A549 (cell line): ENCODE measurements at places on chromosomes 6 and 20.

DNA sequence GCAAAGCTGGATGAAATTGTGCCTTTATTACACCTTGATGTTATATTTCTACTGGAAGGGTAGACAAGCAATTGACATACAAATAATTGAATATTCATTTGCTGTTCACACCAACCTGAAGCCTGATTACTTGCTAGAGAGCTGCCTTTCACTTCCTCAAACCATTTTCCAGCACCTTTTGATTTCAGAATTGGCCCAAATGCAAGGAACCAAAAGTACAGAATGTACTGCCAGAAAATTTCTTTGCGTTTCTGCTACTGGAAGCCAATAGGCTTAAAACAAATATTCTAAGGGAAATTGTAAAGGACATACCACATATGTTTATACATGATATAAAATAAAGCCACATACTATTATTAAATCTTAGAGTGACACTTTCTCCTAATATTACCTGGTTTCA, 94.5 kb downstream of the RFPL4B start:
- DNase-seq: no peak

- no peak for DNase-seq
These were observed 226.6 kb downstream of the COL12A1 start for GRCh38 chr6:74979065-74979766.

GRCh38 chr20:58942549-58942948, 38.5 kb upstream of the NELFCD start:
- DNase-seq: no peak

DNA sequence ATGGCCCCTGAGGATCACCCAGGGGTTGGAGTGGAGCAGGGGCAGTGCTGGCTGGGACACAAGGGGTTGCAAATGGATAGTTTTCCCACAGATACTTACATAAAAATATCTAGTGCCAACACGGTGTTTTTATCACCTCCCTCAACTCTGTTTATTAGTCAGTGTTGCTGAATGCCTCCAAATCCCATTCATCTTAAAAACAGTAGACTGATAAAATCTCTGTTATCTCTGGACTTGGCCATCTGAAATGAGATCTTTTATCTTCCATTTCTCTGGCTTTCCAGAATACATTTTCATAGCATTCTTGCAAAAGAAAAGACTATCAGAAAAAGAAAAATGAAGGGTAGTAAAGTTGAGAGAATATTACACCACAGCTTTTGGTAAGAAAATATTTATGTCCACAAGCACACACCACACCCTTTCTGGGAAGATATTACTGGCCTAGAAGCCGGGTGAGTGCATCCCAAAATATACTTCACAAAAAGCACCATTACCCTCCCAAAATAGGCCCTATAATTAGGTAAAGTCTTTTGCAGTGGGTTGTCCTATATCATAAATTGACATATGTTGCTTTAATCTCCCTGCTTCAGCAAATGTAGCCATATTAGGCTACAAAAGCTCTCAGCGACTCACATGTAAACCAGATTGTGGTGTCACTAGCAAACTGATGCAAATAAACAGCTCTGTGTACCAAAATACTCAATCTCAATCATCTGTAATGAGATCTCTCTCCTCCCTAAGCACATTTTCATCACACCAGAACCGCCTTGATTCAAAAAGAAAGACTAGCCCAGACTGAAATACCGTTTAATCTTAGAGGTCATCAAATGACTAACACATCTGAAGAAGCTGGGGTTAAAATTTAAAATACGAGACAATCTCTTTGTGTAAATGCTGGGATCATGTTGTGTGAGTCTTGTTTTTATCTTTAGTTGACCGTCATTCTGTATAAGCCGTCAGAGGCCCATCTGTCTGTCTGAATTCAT, 96.7 kb downstream of the FYN start:
- DNase-seq: no peak

GRCh38 chr6:95087394-95088097, 489.8 kb upstream of the MANEA start:
- DNase-seq: no peak

GRCh38 chr20:13821876-13822275, 37.0 kb downstream of the NDUFAF5 start:
- DNase-seq: no peak

- no peak for DNase-seq
These were observed 20.2 kb upstream of the SPAG4 start for GRCh38 chr20:35595456-35595855.

DNA sequence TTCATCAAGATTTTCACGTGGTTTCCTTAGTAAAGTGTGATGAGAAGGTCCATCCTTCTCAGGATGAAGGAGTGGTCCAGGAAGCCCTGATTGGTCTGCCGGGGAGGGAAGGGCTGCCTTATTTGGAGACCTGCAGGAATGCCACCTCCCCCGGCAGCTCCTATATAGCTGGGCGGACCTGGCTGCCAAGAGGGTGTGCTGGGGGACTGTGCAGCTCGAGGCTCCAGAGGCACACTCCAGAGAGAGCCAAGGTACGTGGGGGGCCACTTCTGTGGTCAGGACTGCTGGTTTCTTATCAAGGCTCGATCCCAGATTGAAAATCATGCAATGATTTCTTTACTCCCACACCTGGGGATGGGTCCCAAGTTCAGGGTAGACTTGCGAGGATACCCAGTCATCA, at the start of gene PRND:
PRND (plus strand) TSS at position 191 of the 400 bp plus-strand sequence. CDS start 2,643 bp downstream, outside the sequence.
- DNase-seq: no peak

GRCh38 chr20:38505091-38505455, 32.4 kb downstream of the RALGAPB start:
- DNase-seq: no peak
